ENCODE measurements at places on chromosomes 1 and 21. TPM values are rescaled to one million over a fixed set of nuclear protein-coding genes. Genes with fewer than 3 reads are reported as not detected.

The TNN gene
- 0.08 TPM for total RNA-seq

The ANKRD34A gene
- total RNA-seq: 1.1 TPM

The HOOK1 gene
- not detected for total RNA-seq

- no peak for DNase-seq
Measured at GRCh38 chr1:108826081-108826635, 30.7 kb downstream of the AKNAD1 start.

GRCh38 chr1:113479713-113480676, 89.7 kb downstream of the MAGI3 start:
- DNase-seq: no peak

DNA sequence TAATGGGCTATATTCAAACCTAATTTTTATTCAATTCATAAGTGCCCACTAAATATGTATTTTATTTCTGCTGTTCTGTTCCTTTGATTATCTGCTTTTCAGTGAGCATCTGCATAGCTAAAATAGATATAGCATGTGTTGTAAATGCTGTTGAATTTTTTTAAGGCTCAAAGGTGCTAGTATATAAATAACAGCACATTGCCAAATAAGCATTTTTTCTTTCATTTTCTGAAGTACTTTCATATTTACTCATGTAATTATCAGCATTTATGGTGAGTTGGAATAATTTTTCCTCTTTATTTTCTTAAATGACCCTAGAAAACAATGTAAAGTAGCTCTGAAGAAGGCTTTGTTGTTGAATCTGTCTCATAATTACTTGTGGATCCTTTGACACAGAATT, 69.6 kb upstream of the B3GALT2 start:
- DNase-seq: no peak

- no peak for DNase-seq
Measured at GRCh38 chr1:28428012-28428411, 58.5 kb downstream of the PHACTR4 start.

All from osteocyte (in vitro differentiated cells).